ENCODE measurements at places on chromosomes 2 and 18.

GRCh38 chr2:33123216-33123615 is 176.5 kb downstream of the LTBP1 start:
- H3K27me3 ChIP-seq, result no peaks in the 10 kb centered on the region
- H3K4me3 ChIP-seq, result no peak overlapping the region
- H3K36me3 ChIP-seq, result no peaks in the 10 kb centered on the region
- H3K4me1 ChIP-seq, result no peaks in the 10 kb centered on the region
- DNase-seq, result no peak
- no peak overlapping the region for H3K27ac ChIP-seq

GRCh38 chr2:120778244-120778643 is 42.6 kb downstream of the GLI2 start:
- H3K27me3 ChIP-seq, result no peaks in the 10 kb centered on the region
- no peak overlapping the region for H3K4me3 ChIP-seq
- H3K36me3 ChIP-seq, result no peaks in the 10 kb centered on the region
- no peak for DNase-seq
- H3K4me1 ChIP-seq, result peaks cover 7% of the 10 kb centered on the region

GRCh38 chr18:36706134-36706881 is 122.5 kb downstream of the TPGS2 start:
- H3K4me1 ChIP-seq, result peaks cover 15% of the 10 kb centered on the region
- no peak overlapping the region for H3K4me3 ChIP-seq
- no peak for DNase-seq
- H3K36me3 ChIP-seq, result no peaks in the 10 kb centered on the region
- H3K27me3 ChIP-seq, result no peaks in the 10 kb centered on the region

DNA sequence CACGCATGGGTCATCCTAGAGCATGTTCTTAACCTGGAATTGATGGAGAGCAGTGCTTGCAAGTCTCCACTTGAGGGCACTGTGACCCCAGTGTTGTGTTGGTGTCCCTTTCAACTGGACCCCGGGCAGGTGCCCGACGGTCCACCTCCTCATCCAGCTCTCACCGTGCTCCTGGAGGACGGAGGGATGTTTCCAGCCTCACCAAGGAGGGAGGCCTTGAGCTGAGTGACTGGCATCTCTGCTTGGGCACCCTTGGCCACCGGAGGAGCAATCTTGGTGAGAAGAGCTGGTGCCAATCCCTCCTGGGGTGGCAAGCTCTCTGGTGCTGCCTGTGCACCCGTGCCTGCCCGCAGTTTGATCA is 45.4 kb upstream of the ASB18 start:
- no peak for DNase-seq
- no peaks in the 10 kb centered on the region for H3K27me3 ChIP-seq
- H3K4me3 ChIP-seq, result no peak overlapping the region

DNA sequence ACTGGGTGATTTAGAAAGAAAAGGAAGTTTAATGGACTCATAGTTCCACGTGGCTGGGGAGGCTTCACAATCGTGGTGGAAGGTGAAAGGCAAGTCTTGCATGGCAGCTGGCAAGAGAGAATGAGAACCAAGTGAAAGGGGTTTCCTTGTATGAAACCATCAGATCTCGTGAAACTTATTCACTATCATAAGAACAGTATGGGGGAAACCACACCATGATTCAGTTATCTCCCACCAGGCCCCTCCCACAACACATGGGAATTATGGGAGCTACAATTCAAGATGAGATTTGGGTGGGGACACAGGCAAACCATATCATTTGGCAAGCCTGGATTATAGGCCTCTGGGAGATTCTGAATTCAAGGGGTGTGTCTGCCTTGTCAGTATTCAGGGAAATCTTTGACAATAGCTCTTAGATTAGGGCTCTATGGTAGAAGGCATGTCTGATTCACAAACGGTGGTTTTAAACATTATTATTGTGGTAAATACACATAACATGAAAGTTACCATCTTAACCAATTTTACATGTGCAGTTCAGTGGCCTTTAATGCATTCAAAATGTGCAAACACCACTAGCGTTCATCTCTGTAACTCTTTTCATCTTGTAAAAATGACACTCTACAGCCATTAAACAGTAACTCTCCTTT is 15.3 kb upstream of the PLB1 start:
- DNase-seq, result no peak
- no peak overlapping the region for H3K4me3 ChIP-seq
- H3K27me3 ChIP-seq, result no peaks in the 10 kb centered on the region
- no peaks in the 10 kb centered on the region for H3K4me1 ChIP-seq
- no peak overlapping the region for H3K27ac ChIP-seq

DNA sequence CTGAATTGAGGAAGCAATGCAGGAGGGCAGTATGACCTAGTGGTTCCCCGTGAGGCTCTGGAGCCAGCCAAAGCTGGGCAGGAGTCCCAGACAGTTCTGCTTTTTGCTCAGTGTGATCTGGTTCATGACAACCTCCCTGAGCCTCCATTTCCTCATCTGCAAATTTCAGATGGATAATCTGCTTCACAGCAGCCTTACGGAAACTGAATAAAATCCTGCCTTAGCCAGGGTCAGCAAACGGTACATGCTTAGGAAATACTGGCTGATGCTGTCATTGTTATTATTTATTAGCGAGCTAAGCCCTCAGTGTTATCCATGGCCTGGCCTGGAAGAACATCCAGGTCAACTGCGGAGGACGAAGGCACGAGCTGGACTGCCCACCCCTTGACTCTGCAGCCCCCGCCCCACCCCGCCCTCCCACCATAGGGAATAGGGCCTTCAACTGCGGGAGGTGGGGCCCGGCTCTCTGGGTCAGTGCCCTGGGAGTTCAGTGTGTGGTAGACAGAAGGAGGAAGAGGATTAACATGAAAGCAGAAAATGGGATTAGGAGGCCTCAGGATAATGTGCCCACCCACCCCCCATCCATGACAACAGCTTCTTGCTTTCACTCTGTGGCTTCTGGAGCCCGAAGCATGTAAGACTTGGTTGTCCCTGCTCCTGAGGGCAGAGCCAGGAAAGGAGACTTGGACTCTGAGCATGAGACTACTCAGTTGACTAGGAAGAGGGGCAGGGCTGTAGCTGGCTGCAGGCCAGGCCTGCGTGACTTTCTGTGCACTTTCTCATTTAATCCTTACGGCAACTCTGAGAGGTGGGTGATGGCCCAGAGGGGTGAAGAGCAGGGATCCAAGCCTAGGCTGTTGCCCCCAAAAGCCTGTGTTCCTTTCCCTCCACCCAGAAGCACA is 13.1 kb downstream of the PKDCC start:
- peaks cover 43% of the 10 kb centered on the region for H3K4me1 ChIP-seq
- DNase-seq, result peak; percentile 47
- peaks cover 6% of the 10 kb centered on the region for H3K36me3 ChIP-seq

DNA sequence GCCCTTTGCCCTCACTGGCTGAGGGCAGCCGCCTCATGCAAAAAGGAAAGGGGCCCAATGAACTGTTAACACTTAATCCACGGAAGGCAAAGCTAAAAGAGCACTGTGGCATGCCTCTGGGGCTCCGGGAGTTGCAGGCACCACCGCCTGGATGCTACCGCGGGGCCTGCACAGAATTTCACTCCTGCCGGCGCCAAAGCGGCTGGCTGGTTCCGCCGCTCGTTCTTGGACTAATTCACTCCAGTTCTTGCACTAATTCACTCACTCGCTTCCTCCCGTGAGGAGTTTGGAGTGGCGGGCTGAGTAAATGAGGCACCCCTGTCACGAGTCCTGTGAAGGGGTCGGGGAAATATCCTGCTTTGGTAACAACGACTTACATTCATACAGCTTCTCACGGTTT is 14.0 kb upstream of the MAPK4 start:
- no peaks in the 10 kb centered on the region for H3K4me1 ChIP-seq
- H3K27me3 ChIP-seq, result no peaks in the 10 kb centered on the region
- no peak overlapping the region for H3K4me3 ChIP-seq
- H3K36me3 ChIP-seq, result no peaks in the 10 kb centered on the region

- no peaks in the 10 kb centered on the region for H3K4me1 ChIP-seq
- no peak for DNase-seq
- H3K36me3 ChIP-seq, result no peaks in the 10 kb centered on the region
- no peak overlapping the region for H3K4me3 ChIP-seq
- H3K27ac ChIP-seq, result no peak overlapping the region
- H3K27me3 ChIP-seq, result peaks cover 6% of the 10 kb centered on the region
Measured at GRCh38 chr18:8529609-8530008, 79.6 kb upstream of the RAB12 start.

- no peak overlapping the region for H3K27ac ChIP-seq
- H3K36me3 ChIP-seq, result no peaks in the 10 kb centered on the region
- no peaks in the 10 kb centered on the region for H3K27me3 ChIP-seq
Measured at GRCh38 chr18:79553696-79554095, 125.9 kb upstream of the CTDP1 start.

GRCh38 chr2:25250331-25251070 is 82.1 kb upstream of the POMC start:
- H3K4me1 ChIP-seq, result peaks cover 9% of the 10 kb centered on the region
- H3K27me3 ChIP-seq, result no peaks in the 10 kb centered on the region
- peaks cover 28% of the 10 kb centered on the region for H3K36me3 ChIP-seq
- no peak overlapping the region for H3K27ac ChIP-seq
- no peak overlapping the region for H3K4me3 ChIP-seq

All from gastrocnemius medialis (tissue), 4 donors.